ENCODE measurements at places on chromosomes 1 and 21.

GRCh38 chr1:167548059-167548932 lies 5.3 kb downstream of the CREG1 start:
- DNase-seq, result peak; percentile 93

- DNase-seq, result no peak
Observed at GRCh38 chr21:40291560-40291959, 424.3 kb downstream of the PCP4 start.

DNA sequence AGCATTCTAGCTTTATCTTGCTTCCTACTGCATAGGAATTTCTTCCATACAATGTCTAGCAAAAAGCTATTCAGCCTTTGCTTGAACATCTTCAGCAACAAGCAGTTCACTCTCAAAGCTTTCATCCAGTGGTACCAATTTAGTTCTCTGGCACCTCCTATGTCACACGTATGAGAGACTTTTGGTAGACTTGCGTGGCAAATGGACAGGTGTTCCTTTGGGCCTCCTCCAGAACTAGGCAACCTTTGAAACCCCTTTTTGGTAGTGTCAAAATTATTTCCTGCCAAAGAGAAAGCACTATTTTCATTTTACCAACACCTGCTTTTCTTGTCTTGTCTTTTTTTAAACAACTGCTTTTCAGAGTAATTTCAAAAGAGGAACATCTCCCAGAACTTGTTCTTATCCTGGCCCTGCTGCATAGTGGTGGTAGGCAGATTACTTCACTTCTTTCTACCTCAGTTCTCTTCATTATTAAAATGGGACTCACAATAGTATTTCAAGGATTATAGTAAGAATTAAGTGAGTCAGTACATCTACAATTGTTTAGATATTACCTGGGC lies 122.4 kb downstream of the MAST2 start:
- DNase-seq, result no peak

GRCh38 chr1:61171974-61172373 lies 89.6 kb downstream of the NFIA start:
- no peak for DNase-seq

DNA sequence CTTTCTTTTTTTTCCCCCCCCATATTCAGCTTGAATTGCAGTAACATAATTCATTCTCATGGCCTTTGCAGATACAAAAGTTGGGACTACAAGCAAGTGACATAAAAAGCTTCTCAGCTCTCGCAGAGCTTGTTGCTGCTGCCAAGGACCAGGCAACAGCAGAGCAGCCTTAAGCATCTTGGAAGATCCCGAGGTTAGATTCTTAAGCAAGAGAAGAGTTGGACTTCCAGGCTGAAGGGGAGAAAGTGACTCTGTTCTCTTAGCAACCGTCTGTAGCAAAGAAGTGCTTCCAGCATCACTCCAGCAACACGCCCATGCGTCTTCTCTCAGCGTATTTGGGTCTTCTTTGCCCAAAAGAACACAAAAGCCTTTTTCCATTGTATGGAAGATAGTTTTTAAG lies 20.7 kb downstream of the AGT start:
- no peak for DNase-seq

- no peak for DNase-seq
Observed at GRCh38 chr1:163706915-163707314, 385.2 kb downstream of the NUF2 start.

GRCh38 chr1:221813887-221814286 lies 72.0 kb upstream of the DUSP10 start:
- DNase-seq, result peak; percentile 15
